ENCODE measurements at places on chromosomes 12 and 14.

DNA sequence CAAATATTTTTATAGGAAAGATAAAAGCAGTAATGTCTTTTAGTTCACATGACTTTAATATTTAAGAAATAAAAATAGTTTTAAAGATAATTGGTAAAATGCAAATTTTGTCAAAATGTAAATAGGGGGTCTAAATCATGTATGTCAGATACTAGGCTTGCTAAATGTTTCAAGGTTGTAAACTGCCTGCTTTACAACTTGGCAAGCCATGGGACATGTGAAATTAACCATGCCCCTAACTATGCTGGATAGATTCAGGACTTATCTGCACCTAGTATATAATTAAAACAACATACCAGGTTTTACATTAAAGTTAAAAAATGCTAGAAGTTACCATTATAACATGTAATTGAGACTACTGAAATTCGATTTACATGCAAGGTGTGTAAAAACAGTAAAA is 537.3 kb upstream of the MIS18BP1 start:
- DNase-seq = no peak

GRCh38 chr14:79660053-79660939 is 551.0 kb downstream of the DIO2 start:
- DNase-seq = no peak

- no peak for DNase-seq
Measured at GRCh38 chr12:44873898-44874297, 2.2 kb downstream of the NELL2 start.

GRCh38 chr12:43396671-43397070 is 155.3 kb downstream of the ADAMTS20 start:
- no peak for DNase-seq

- DNase-seq = no peak
Measured at GRCh38 chr14:81682701-81683100, 149.0 kb upstream of the SEL1L start.

GRCh38 chr12:117367006-117367638 is 5.7 kb upstream of the NOS1 start:
- DNase-seq = peak; percentile 52

DNA sequence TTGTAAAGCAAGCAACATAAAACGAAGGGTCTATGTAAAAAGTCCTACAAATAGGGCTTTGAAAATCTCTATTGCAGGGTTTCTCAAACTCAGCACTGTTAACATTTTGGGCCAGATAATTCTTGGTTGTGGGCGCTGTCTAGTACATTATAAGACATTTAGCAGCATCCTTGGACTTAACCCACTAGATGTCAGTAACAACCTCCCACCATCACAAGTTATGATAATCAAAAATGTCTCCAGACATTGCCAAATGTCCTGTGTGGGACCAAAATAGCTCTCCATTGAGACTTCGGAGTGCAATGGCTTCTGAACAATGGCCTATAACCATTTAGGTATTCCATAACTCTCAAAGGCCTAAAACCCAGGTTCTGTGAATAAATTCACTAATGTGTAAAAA is 22.9 kb upstream of the DHRS7 start:
- DNase-seq = no peak

DNA sequence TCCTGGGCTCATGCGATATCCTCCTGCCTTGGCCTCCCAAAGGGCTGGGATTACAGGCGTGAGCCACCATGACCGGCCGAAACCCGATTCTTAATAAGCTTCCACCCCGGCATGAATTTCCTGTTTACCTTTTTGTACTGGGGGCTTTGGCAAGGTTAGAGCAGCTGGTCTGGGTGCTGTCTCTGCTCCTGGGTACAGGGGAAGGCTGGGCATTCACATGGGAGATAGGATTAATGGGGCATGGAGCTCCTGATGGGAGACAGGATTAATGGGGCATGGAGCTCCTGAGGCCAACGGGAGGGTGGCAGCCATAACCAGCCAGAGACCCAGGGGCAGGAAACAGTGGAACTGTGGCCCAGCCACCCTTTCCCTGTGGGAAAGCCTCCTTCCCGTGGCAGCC is 69.5 kb upstream of the DICER1 start:
- no peak for DNase-seq

- no peak for DNase-seq
Measured at GRCh38 chr12:115097416-115097815, 413.4 kb upstream of the TBX3 start.

DNA sequence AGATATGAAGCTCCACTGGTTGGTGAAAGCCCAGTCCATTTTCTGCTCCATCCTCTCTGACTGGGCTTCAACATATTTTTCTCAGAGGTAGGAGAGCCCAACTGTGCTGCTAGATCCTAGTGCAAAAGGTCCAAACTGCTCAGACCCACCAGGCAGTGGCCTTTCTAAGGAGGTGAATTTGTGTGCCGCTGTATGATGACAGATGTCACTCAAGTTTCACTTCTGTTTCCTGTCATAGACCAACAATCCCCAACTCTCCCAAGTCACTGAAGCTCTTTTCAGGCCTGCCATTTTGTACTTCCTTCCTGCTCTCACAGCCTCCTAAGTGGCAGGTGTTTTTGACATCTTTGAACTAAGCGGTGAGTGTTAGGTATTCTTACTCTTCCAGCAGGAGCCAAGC is 16.4 kb upstream of the RNASE4 start:
- peak; percentile 75 for DNase-seq

DNA sequence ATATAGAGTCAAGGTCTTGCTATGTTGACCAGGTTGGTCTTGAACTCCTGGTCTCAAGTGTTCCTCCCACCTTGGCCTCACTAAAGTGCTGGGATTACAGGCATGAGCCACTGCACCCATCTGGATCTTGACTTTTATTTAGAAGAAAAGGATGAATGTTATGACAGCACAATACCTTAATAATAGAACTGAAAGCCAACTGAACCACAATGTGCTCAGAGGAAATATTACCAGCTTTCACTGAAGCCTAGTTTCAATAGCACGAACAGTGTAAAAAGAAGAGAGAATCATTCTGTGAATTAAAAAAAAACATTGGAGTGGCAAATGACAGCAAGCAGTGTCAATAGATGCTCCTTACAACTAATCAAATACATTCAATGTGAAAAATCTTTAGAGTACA is 239.2 kb upstream of the RMST start:
- DNase-seq = no peak

DNA sequence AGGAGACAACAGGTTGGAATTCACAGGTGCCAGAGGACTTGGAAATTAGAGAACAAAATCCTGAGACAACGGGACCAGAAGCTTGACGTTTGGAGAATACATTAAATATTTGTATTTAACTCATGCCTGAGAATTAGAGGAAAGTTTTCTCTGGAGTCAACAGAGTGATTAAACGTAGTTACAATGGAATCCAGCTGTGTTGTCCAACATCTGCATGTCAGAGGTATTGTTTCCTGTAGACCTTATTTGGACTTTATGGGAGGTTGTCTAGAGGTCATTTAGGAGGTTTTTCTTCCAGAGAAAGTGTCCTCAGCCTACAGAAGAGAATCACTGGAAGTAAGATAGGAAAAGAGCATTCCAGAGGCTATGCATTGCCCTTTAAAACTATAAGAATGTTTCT is 45.1 kb upstream of the RERGL start:
- DNase-seq = no peak
